ENCODE measurements at places on chromosomes 16 and 17.
A peak's percentile ranks its signal among the peaks of the same experiment; 100 is the strongest.

DNA sequence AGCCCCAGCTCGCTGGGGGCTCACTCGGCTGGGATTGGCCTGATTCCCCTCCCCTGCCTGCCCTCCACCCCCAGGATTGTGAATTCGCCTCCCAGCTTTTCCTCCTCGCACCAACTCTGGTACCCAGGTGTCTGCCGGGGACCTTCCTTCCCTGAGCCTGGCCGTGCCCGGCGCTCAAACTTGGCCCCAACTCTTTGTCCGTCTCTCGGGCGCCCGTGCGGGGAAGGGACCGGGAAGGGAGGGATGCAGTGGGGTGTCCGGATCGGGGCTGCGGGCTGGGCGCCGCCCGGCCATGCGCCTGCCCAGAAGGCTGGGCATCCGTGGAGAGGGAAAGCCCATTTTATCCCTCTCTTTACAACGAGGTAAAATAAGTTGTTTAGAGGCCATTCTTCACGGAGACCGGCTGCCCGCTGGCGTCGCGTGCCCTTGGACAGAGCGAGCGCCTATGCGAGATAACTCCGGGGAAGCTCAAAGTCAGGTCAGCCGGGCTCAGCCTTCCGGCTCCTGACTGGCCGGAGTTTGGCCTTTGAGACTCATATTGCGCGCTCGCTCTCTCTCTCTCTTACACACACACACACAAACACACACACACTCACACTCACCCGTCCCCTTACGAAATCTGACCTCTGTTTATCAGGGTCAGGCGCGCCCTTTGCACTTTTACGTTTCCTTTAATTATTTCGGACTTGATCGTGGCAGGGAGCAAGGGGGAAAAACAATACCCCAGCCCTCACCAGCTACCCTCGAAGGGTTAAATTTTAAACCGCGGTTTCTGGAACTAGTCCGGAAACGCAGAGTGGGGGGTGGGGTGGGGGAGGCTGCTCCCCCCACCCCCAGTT, 774 bp upstream of the MAF start:
- DNase-seq, result peak; percentile 22

- DNase-seq, result peak; percentile 38
Measured at GRCh38 chr16:86575754-86576557, 2.4 kb upstream of the FOXL1 start.

DNA sequence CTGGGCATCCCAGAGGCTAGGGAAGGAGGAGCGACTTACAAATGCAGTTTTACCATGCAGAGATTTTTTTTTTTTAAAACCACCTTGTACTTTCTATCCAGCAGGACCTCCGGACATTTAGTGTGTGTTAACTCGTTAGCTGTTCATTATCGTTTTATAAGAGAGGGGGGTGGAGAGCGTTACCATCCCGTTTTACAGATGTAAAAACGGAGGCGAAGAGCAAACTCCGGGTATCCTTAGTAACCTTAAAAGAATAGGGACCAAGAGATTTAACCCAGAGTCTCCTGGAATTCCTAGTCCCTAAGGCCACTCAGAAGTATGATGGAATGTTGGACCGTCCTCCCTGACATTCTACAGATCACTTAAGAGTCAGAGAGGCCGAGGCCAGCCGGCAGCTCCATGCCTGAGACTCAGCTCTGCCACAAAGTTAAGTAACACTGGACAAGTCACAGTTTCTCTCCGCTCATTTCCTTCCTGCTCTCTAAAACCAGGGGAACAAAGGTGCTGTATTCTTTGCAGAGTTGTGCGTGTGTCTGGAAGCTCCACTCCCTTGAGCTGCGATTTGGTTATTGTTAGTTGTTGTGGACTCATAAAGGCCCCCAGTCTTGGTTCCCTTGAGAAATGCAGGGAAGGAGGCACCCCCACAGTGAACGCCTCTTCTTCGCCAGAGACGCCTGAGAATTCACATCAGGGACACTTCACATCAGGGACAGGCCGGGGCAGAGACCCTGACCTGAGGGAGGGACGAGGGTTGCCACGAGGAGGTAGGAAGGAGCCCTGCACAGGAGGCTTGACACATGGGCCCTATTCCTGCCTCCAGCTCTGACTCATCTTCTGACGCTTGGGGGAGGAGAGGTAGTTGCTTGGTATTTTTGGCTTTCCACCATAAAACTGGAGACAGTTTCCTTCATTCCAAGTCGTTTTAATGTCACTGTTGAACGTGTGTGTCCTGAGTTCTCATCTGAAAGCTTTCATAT, 1.2 kb downstream of the DUSP14 start:
- DNase-seq, result peak; percentile 10

DNA sequence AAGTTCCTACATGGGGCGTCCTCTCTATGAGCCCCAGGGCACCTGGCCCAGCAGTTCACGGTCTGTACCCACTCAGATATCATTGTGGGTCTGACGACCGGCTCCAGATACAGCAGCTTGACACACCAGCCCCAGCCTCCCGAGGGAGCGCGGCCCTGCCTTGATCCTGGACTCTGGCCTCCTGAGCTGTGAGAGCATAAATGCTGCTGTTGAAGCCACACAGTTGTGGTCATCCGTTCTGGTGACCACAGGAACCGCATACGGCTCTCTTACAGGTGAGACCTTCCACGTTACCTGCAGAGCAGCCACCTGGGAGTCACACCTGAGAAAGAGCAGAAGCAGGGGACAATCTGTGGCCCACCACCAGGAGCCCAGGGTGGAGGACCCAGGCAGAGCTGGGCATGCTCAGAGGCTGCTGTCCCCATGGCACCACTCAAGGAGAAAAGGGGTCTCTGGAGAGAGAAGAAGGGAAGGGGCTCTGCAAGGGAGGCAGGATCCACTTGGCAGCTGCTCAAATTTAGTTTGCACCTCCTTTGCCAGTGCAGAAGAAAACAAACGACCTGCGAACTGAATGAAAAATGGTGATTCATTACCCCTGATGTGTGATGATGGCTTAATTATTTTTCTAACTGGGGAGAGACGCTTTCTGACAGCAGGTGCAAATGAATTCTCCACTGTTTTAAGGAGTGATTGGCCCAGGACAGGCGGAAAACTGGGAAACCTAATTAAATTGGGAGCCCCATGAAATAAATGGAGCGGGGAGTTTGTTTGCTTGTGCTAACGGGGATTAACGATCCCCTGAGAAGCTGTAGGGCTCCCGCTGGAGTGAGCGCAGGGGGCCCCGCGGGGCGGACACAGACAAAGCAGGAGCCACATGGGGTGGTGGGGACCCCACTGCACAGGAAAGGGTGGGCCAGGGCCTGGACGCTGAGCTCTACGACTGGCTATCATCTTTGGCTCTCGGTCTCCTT, 208.9 kb downstream of the RBFOX3 start:
- no peak for DNase-seq

DNA sequence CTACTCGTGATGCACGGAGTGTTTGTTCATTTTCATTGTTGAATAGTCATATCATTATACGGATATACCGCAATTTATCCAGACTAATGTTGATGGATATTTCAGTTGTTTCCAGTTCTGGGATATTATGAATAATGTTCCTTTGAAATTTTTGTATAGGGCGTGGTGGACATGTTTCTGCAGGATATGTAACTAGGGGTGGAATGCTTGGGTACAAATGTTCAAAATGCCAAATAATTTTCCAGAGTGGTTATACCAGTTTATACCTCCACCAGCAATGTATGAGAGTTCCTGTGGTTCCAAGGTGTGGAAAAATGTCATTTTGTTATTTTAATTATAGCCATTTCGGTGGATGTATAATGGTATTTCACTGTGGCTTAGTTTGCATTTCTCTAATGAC, 53.6 kb downstream of the NUP88 start:
- DNase-seq, result no peak

DNA sequence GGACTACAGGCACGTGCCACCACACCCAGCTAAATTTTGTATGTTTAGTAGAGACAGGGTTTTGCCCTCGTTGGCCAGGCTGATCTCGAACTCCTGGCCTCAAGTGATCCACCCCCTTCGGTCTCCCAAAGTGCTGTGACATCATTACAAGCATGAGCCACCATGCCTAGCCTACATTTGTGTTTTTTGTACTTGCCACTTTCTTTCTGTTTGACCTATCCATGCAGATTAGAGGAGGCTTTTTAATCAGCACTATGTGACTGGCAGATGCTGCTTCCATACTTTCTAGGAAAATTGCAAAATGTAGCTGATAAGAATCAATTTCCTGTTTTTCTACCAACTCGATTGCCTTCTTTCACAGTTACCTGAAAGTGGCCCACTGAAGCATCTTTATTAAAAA, 57.3 kb downstream of the B9D1 start:
- DNase-seq, result no peak

- no peak for DNase-seq
Measured at GRCh38 chr16:73537921-73538320, 490.0 kb upstream of the ZFHX3 start.

- no peak for DNase-seq
Measured at GRCh38 chr16:49336581-49336980, 37.0 kb upstream of the C16orf78 start.

- DNase-seq, result no peak
Measured at GRCh38 chr17:4405038-4405669, 28.6 kb upstream of the SPNS3 start.

DNA sequence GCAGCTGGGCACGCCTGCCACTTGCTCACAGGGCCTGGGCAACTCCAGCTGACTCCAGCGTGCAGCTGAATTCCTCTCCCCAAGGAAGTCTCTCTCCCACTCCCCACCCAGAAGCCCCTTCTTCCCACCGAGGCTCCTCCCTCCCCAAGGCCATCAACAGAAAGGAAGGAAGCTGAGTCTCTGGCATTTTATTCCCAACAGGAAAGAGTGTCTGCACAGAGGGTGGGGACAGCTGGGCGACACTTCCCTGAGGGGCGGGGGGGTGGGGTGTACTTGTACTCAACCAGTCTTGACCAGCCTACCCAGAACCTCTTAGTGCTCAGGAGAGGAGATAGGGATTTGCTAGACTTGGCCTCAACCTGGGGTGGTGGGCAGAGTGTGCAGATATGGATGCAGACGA, at the start of gene EXOC3L1:
Gene EXOC3L1, minus strand, starts transcription at position 96 of the 400 bp plus-strand sequence. CDS start 460 bp downstream, outside the sequence.
- no peak for DNase-seq

DNA sequence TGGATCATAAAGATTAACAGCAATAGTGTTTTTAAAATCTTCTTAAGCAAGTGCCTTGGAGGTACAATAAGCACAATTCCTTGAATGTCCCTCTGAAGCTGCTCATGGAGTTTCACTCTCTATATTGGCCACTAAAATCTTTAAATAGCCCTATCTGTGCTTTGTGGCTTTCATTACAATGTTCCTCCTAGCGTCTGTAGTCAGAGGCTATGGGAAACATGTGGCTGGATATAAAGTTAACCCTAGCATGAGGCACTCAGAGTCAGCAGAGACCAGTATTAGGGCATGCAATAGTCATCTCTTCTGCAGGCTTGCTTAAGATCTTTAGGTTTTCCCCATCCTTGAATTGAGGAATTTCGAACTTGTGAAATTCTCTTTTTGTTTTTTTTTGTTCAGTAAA, 668.2 kb downstream of the CDH11 start:
- DNase-seq, result no peak

DNA sequence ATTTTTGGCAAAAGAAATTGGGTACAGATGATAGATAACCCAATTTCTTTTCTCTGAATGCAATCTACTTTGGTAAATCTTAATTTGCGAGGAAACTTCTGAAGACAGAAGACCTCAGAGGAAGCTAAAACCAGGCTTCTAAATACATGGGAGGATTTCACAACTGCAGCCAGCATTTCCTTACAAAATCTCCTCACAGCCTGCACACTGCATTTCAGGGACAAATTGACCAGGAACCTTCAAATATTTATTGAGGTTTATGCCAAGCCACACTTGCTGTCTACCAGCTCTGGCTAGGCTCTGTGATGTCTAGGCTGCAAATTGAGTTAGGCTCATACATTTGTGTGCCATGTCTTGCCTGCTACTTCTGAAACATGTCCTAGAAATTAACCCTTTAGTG, 167.3 kb upstream of the CDH5 start:
- DNase-seq, result no peak

DNA sequence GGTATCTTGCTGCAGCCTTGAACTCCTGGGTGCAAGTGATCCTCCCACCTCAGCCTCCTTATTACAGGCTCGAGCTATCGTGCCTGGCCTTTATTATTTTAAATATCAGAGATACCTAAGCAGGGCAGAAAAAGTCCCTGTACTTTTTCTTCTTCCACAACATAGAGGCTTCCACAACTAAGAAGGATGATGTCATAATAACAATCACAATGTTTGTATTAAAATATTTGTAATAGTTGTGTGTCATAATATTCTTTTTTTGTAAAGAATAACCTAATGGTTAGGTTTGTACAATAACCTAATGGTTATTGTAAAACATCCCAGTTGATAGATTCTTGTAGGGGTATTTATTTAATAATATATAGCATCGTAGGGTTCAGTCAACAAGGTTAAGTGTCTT, 26.7 kb upstream of the DUSP14 start:
- DNase-seq, result no peak
